Stimulated activated CD4-positive, alpha-beta T cell treated with anti-CD3 and anti-CD28 coated beads, TNF-alpha, amount 100 ng/mL, for 1 hour (primary cell): ENCODE measurements at places on chromosomes 1 and 21.

GRCh38 chr1:33872275-33872674 lies 8.4 kb downstream of the HMGB4 start:
- DNase-seq = no peak

DNA sequence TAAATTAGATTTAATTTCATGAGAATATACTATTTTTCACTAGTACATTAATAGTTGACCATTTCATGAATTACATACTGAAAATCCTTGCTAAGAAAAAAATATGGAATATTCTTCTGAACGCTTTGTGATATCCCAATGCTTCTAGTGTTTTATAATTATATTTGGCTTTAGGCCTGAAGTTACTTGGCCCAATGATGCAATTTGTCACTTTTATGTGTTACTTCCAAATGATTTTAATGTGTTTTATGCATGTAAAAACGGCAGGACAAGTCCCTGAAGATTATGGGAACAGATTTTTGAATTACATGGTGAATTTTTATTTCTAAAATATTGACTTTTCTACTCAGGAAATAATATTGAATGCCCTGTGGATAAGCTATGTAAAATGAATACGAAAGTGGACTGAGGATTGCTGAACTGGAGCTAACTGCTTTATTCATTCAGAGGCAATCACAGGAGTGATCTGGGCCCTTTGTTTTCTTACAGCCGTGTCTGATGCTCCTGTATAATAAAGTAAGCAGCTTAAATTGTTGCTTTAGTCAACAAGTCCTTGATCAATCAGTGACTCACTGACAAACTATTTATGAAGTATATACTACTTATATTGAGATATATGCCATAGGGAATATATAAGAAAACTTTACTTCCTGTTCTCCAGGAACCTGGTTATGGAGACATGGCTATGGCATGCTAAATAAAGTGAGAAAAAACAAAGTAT lies 543.0 kb upstream of the RGS18 start:
- DNase-seq = no peak

DNA sequence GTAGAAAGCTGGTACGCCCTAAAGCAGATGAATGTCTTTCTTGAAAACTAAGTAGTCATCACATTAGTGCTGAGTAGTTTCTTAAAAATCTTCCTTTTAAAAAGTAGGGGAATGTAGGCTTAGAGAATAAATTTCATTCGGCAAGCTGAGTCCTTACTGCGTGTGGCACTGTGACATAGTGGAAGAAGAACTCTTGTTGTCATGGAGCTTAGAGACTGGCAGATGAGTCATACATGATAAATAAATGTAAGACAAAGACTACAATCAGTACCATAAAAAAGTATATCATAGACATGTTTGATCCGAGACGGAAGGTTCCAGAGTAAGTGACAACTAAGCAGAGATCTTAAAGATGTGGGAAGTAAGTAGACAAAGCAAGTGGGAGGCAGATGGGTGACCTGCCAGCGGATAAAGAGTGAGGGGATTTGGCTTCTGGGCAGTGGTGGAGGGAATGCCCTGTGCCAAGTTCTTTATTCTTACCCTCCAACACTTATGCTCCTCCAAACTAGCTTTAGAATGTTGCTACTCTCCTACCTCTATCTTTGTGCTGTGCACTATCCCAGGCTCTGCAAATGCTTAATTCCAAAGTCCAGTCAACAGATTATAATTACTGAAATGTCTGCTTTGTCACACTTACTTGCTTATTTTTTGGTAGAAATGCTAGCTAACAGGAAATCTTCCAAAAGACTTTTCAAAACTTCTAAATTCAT lies 608.5 kb upstream of the USP24 start:
- DNase-seq = no peak

GRCh38 chr21:41169701-41170100 lies 1.7 kb downstream of the BACE2 start:
- no peak for DNase-seq

- DNase-seq = no peak
Observed at GRCh38 chr1:243982447-243983018, 68.5 kb upstream of the ZBTB18 start.

DNA sequence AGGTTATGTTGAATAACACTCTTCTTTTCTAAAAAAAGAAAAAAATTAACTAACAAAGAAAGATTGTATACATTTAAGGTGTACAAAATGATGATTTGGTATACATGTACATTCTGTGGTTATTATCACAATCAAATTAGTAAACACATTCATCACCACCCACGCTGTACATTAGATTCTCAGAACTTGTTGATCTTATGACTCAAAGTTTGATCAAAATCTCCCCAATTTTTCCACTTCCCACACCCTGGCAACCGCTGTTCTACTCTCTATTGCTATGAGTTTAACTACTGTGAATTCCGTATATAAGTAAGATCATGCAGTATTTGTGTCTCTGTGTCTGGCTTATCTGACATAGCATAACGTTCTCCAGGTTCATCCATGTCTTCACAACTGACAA lies 469.5 kb upstream of the CHRM3 start:
- no peak for DNase-seq

GRCh38 chr1:234722904-234723720 lies 113.1 kb upstream of the IRF2BP2 start:
- no peak for DNase-seq

- DNase-seq = no peak
Observed at GRCh38 chr1:216614011-216614934, 109.0 kb downstream of the ESRRG start.

DNA sequence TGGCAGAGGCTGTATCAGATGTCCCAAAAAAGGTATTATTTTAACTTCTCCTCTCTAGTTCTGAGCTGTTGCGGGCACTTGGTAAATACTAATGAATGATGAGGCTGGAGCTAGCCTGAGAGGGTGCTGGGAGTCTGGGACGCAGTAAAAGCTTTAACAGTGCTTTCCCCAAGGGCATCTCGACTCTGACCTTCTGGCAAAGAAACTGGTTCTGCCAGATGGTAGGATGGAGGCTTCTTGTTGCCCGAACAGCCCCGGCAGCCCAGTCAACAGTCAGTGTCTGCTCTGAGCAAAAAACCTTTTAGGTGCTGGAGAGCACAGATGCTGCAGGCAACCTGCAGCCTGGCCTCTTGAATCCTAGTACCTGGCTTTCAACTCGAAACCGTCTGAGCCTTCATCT lies 2.5 kb upstream of the PNRC2 start:
- no peak for DNase-seq

DNA sequence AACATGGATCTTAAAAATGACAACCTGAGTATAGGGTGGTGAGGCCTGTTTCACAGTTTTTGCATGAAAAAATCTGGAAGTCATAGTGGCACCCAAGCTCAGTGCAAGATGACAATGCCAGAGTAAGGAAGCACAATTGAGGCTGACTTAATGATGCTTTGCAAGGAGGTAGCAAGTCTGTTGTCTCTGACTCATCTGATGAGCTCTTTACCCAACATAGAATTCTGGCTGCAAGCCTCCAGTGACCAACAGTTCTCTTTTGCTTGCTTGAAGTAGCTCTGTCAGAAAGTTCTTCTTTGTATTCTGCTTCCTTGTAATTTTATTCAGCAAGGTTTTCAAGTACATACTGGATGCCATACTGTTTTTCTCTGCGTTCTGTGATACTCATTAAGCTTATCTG lies 117.1 kb downstream of the FOXD2 start:
- DNase-seq = no peak

DNA sequence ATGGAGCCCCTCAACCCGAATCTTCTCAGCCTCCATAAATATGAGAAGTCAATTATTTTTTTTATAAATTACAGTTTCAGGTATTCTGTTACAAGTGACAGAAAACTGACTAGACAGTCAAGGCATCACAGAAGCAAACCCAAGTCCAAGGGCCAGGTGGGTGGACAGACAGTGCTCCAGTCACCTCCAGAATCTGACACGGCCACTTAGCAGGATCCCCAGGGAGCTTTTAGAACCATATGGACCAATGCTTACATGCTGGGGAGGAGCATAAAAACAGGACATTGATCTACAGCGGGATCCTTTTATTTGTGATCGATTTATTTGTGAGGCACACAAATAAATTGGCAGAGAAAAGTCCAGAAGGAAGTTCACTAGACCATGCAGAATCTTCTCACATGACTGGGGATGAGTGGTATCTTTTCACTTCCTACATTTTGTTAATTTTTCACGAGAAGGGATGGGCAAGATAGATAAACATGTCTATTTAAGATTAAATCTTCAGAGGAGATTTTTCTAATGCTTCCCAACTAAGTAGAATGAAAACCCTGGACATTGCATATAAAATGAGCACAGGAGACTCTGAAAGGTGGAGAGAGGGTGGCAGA lies 15.0 kb downstream of the ZNF496 start:
- no peak for DNase-seq

- DNase-seq = no peak
Observed at GRCh38 chr1:181416268-181416860, 67.0 kb upstream of the CACNA1E start.

- DNase-seq = no peak
Observed at GRCh38 chr1:27429029-27429425, 36.6 kb downstream of the GPR3 start.

GRCh38 chr1:16134066-16134801 lies 21.6 kb downstream of the EPHA2 start:
- DNase-seq = no peak

DNA sequence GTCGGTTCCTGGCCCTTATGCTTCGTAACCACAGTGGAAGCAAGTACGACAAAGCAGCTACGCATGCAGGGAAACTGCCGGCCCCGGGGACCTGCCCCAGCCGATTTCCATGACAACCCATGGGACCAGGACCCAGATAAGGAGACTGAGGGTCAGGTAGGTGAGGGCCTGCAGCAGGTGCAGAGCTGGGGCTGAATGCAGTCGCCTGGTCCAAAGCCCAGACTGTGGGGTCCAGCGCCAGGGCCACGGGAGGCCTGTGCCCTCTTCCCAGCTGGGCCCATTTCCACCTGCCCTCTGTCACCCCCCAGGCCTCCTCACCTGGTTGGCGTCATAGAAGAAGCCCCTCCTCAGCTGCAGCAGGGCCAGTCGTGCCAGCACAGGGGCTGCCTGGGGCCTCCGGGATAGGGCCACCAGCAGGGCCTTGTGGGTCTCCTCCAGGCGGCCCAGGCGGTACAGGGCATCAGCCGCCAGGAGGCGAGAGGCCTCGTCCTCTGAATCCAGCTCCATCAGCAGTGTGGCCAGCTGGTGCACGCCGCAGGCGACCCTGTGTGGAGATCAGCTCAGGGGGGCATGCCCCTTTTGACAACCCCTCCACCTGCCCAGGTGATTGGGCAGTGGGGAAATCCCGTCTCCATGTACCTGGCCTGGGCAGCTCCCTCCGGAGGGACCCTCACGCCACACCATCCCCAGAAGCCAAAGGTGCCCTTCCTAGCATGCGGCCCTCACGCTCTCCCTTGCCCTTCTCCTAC lies 14.2 kb downstream of the TTC34 start:
- no peak for DNase-seq

DNA sequence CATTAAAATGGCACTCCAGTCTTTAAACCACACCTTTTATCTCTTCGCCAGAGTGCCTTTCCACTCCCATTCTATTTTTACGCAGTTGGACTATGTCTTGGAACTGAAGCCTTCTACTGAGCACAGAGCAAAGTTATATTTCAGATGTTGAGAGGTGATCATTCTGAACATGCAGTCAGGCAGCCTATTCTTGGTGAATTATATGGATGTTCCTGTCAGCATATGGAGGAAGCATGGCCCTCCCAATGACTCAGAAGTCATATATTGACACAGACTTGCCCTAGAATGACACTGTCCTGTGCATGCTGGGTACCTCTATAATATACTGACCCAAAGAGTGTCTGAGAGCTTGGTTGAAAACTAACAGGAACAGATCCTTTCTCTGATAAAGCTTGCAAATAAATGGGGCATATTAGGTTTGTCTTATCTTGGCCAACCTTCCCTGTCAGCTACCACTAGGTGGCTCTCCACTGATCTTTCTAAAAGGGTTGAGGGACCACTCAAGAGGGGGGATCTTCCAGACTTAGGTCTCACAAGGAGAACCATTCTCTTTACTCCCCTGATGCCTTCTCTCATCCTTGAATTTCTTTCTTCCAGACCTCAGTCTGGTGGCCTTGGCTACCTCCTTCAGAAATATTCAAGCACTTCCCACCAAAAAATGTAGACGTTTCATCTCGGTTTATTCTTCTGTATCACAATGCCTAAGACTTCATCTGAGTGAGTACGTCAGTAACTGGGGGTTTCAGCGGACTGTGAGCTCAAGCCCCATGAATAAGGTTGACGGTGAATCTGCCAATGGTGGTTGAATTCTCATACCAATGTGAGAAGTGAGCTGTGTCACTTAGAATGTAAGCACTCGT lies 11.8 kb upstream of the ALG14 start:
- no peak for DNase-seq

DNA sequence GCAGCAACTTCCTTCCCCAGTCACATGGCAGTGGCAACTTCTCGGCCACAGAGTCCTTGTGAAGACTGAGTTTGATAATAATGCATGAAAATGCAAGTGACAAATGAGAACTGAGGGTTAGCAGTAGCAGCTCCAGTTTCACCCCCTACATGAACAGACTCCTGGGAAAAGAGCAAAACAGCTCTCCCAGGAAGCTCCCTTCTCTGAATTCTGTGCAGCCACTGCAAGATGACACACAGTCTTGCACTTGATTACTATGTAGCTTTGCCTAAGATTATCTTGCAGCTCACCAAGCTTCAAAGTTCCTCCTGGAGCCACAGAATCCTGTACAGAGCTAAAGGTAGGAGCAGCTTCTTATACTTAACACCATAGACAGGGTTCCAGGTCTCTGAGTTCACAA lies 4.7 kb downstream of the PGBD5 start:
- no peak for DNase-seq

GRCh38 chr21:36946949-36947356 lies 19.5 kb downstream of the HLCS start:
- DNase-seq = no peak

DNA sequence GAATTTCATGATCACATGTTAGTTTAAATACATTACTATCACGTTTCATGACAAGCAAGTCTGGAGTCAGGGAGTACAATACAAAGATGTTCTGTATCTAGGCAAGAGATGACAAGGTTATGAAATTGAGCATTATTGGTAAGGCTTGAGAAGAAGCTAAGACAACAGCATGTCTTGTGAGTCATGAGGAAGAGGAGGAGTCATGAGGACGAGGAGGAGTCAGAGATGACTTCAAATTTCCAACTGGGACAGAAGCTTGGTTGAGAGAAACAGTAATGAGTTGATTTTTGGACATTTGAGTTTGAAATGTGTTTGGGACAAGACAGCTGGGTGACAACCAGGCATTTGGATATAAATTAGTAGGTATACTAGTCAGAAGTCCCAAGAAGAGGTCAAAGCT lies 4.3 kb upstream of the UBE2U start:
- DNase-seq = no peak

GRCh38 chr1:236489710-236490377 lies 33.9 kb upstream of the LGALS8 start:
- DNase-seq = no peak

DNA sequence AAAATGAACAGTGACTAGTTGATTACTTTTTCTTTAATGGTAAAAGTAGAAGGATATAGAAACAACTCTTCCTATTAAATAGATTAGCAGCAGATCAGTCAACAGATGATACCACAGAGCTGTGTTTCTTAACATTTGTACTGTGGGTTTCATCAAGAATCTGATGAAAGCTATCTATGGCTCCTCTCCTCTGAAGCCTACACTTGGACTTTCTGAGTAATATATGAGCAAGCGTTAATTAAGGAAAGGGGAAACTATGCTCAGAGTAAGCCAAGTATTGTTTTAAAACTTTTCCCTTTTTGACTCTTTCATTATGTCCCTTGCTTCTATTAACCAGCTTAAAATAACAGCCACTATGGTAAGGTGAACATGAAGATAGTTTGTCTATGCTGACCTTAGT lies 10.8 kb downstream of the ARID4B start:
- no peak for DNase-seq

- no peak for DNase-seq
Observed at GRCh38 chr1:42172381-42173133, 8.0 kb upstream of the GUCA2A start.
